ENCODE measurements at places on chromosomes 5 and 9. TPM values are rescaled to one million over a fixed set of nuclear protein-coding genes. Genes with fewer than 3 reads are reported as not detected.

Gene IFNA7
- not detected for total RNA-seq

DNA sequence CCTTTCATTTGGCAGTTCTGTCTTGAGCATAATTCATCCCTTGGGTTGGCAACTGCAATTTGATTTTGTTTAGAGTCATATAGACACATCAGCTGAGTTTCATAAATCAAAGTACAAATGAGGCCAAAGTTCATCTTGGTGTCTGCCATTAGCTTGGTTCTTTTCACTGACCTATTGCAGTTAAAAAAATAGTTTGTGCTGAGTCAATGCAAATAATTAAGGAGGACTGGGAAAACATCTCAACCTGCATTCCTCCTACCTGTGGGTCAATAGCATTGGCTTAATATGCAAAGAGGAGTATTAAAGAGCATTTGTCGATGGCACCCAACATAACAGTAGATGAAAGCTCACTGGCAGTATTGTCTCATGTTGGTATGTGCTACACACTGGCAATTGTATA is 1.6 kb downstream of the PKD2L2 start:
- DNase-seq = no peak

GRCh38 chr5:179919487-179920060 is 11.9 kb upstream of the TBC1D9B start:
- DNase-seq = no peak

Gene MTMR12
- 26.0 TPM for total RNA-seq

DNA sequence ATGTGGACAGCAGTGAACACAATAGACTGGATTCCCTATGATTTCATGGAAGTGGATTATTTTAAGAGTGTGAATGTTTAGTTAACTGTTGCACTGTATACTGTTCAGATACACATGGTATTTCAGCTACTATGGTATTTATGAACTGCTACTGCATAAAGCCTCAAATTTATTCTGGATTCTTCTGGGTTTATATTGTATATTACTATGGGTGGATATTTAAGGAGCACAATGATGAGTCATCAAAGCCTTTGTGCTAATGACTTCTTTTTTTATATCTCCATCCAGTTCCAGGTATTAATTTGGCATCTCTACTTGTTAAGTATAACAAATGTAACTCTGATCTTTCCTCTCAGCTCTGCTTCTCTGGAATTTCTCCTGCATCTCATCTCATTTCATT is 6.8 kb downstream of the KDM4C start:
- no peak for DNase-seq

GRCh38 chr5:169181814-169182213 is 119.1 kb downstream of the SLIT3 start:
- no peak for DNase-seq
